ENCODE measurements at places on chromosomes 13 and 19.

DNA sequence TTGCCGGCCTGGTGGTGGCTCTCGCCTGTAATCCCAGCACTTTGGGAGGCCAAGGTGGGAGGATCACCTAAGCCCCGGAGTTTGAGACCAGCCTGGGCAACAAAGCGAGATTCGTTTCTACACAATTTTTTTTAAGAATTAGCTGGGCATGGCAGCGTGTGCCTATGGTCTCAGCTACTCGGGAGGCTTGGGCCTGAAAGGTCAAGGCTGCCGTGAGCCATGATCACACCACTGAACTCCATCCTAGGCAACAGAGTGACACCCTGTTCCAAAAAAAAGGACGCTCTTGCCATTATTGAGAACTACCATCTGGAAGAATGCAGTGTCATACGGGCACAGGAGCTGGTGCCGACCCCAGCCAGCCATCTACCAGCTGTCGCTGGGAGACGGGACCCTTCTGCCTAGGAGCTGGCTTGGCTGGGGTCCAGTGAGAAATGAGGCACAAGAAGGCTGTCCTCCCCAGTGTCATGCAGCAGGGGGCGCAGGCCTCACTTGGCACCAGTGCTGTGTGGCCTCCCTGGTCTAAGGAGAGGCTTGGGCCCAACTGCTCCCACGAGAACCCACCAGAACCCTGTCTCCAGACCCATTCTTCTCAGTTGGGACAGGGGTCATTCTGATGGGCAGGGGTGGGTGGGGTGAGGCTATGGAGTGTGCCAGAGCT is 12.2 kb upstream of the RELB start:
- H3K4me1 ChIP-seq, result no peaks in the 10 kb centered on the region
- no peaks in the 10 kb centered on the region for H3K27me3 ChIP-seq
- peak; percentile 67 for DNase-seq
- peaks cover 8% of the 10 kb centered on the region for H3K36me3 ChIP-seq
- H3K27ac ChIP-seq, result no peak overlapping the region

DNA sequence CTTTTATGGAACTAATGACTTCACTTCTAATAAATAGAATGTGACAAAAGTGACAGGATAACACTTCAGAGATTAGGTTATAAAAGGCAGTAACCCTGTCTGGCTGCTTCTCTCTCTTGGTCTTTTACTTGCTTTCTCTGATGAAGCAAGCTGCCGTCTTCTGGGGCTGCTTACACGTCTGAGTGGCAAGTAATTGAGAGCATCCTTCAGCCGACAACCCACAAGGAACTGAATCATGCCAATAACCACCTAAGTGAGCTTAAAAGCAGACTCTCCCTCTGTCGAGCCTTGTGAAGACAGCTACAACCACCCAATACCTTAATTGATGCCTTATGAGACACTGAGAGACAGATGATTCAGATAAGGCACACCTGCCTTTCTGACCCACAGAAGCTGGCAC is 1091.2 kb downstream of the SLITRK1 start:
- no peak overlapping the region for H3K4me3 ChIP-seq
- DNase-seq, result no peak
- H3K27ac ChIP-seq, result no peak overlapping the region
- H3K4me1 ChIP-seq, result no peaks in the 10 kb centered on the region

DNA sequence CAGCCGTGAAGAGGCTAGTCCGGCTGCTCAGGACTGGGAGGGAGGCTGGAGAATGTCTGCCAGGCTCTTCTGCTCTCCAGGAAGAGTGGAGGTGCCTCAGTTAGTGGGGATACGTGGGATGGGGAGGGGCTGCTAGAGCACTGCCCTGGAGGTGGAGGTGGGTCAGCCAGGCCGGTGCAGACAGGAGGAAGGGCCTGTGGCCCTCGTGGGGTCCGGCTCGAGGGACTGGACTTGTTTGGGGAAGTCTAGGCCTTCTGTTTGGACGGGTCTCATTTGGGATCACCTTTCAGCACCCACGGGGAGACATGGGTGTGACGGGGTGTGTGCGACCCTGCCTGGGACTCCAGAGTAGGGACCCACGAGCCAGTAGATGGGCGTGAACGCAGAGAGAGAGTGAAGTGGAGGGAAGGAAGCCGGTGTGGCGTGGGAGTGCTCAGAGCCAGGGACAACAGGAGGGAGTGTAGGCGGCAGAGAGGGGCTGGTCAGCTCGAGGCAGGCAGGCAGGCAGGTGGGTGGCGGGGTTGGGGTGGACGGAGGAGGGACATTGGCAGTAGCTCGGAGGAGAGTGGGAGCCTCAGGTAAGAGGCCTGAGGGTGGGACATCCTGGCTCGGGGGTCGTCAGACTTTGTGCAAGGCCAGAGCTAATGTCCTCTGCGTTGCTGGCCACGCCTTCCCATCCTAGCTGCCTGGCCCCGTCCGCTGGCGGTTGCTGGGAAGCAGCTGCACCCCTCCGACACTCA is 11.5 kb downstream of the EPN1 start:
- no peak overlapping the region for H3K27ac ChIP-seq
- H3K4me3 ChIP-seq, result no peak overlapping the region
- peaks cover 20% of the 10 kb centered on the region for H3K36me3 ChIP-seq

DNA sequence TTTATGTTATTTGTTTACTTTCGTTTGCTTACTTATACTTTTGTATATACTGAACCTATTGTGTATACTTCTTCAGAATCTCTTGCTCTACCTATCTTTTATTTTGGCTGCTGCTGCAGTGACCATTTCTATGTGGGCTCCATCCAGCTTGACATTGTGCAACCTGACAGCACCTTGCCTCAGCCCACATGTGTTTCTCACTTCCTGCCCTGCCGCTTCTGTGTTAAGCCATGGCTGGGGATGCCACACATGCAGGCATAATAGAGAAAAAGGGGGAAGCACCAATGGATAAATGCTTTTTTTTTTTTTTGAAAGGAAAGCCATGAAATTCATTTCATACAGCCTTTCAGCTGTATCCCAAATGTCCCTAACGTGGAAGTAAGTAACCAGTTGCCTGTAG is 147.6 kb downstream of the RBM26 start:
- DNase-seq, result peak; percentile 4
- no peak overlapping the region for H3K4me3 ChIP-seq
- H3K4me1 ChIP-seq, result no peaks in the 10 kb centered on the region
- peak overlapping the region; percentile 15 for H3K27ac ChIP-seq
- H3K27me3 ChIP-seq, result peaks cover 5% of the 10 kb centered on the region
- H3K36me3 ChIP-seq, result no peaks in the 10 kb centered on the region

DNA sequence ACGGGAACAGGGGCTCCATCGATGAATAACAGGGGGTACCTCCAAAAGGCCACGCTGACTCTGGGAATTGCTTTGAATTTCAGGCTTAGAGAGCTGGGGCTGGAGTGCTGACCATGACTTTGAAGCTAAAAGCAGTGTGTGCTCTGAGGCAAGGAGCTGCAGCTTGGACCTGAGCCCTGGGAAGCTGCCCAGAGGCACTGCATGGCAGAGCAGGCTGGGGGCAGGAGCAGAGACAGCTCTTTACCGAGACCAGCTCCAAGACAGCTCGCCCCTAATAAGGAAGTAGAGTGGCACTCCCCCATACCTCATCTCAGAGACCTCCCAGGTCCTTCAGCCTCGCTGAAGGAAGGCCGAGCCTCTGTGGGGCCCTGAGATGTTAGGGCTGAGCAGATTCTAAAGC is 200.2 kb downstream of the COL4A1 start:
- H3K27ac ChIP-seq, result no peak overlapping the region
- no peaks in the 10 kb centered on the region for H3K27me3 ChIP-seq
- no peaks in the 10 kb centered on the region for H3K36me3 ChIP-seq
- DNase-seq, result no peak
- no peaks in the 10 kb centered on the region for H3K4me1 ChIP-seq

DNA sequence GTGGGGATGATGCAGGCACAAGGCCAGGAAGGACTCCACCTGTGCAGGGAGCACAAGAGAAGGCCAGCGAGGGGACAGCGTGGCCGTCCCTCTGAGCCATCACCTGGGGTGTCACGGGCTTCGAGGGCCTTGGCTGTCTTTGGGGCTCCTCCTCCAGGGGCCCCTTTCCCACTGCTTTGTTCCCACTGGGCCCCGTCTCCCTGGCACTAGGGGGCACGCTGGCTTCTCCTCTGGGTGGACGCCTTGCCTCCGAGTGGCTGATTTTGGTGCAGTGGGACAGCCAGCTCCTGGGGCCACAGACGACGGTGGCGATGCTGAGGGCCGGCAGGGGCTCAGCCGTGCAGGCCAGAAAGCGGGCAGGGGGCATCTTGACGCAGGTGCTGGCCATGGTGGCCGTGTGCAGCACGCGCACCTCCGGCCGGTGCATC is 43.2 kb upstream of the GRTP1 start:
- no peaks in the 10 kb centered on the region for H3K36me3 ChIP-seq
- H3K4me1 ChIP-seq, result peaks cover 2% of the 10 kb centered on the region
- no peak overlapping the region for H3K4me3 ChIP-seq
- no peak overlapping the region for H3K27ac ChIP-seq
- no peak for DNase-seq

- peaks cover 33% of the 10 kb centered on the region for H3K4me1 ChIP-seq
- no peaks in the 10 kb centered on the region for H3K27me3 ChIP-seq
- H3K4me3 ChIP-seq, result peak overlapping the region; percentile 16
- peaks cover 67% of the 10 kb centered on the region for H3K36me3 ChIP-seq
- DNase-seq, result no peak
These were observed 6.6 kb upstream of the DAPK3 start for GRCh38 chr19:3977242-3978143.

- H3K27ac ChIP-seq, result no peak overlapping the region
- no peak for DNase-seq
- H3K27me3 ChIP-seq, result no peaks in the 10 kb centered on the region
- peaks cover 11% of the 10 kb centered on the region for H3K4me1 ChIP-seq
- H3K4me3 ChIP-seq, result no peak overlapping the region
These were observed 156.2 kb downstream of the SIPA1L3 start for GRCh38 chr19:38062959-38063761.

- no peak overlapping the region for H3K27ac ChIP-seq
- no peak for DNase-seq
- H3K4me3 ChIP-seq, result no peak overlapping the region
- H3K4me1 ChIP-seq, result peaks cover 39% of the 10 kb centered on the region
- no peaks in the 10 kb centered on the region for H3K27me3 ChIP-seq
These were observed 48.0 kb downstream of the RGCC start for GRCh38 chr13:41505209-41505835.

- H3K27ac ChIP-seq, result no peak overlapping the region
- DNase-seq, result no peak
- H3K4me3 ChIP-seq, result no peak overlapping the region
- no peaks in the 10 kb centered on the region for H3K27me3 ChIP-seq
These were observed 21.9 kb downstream of the ZSWIM4 start for GRCh38 chr19:13817018-13817614.

- H3K27ac ChIP-seq, result no peak overlapping the region
- peaks cover 12% of the 10 kb centered on the region for H3K27me3 ChIP-seq
- H3K4me3 ChIP-seq, result no peak overlapping the region
- no peaks in the 10 kb centered on the region for H3K36me3 ChIP-seq
- peaks cover 24% of the 10 kb centered on the region for H3K4me1 ChIP-seq
These were observed 2.0 kb downstream of the RAB20 start for GRCh38 chr13:110559429-110559943.

GRCh38 chr13:75811841-75812240 is 175.7 kb downstream of the LMO7 start:
- H3K4me3 ChIP-seq, result no peak overlapping the region
- H3K27ac ChIP-seq, result no peak overlapping the region
- no peaks in the 10 kb centered on the region for H3K36me3 ChIP-seq

DNA sequence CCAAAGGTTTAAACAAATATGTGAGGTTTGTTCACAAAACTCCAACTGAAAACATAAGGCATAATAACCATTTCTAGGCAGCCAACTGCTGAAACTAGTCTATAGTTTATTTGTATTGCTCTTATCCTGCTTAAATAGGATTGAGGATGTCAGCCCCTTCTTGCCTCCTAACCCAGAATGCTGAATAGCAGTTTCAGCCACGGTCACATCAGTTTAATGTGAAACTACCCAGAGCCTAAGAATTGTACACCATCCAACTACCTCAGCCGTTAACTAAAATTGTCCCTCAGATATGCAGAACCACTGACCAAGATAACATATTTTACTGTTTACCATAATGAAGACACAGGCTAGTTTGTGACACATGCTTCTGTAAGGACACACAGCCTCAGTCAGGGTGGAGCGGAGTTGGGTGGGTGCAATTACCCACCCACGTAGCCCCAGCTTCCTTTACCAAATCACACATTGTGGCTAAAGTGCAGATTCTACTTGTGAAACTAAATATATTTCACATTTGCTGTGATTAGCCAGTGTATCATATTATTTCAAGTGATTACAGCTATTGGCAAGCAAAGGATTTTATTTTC is 259.9 kb downstream of the EFNB2 start:
- H3K36me3 ChIP-seq, result no peaks in the 10 kb centered on the region
- H3K4me1 ChIP-seq, result no peaks in the 10 kb centered on the region
- H3K4me3 ChIP-seq, result no peak overlapping the region
- DNase-seq, result no peak

- peaks cover 10% of the 10 kb centered on the region for H3K27me3 ChIP-seq
- peak overlapping the region; percentile 75 for H3K4me3 ChIP-seq
- H3K27ac ChIP-seq, result peak overlapping the region; percentile 72
- no peak for DNase-seq
- peaks cover 53% of the 10 kb centered on the region for H3K4me1 ChIP-seq
These were observed 4.5 kb upstream of the RASAL3 start for GRCh38 chr19:15468675-15469512.

- no peak overlapping the region for H3K27ac ChIP-seq
- H3K36me3 ChIP-seq, result no peaks in the 10 kb centered on the region
- H3K4me3 ChIP-seq, result no peak overlapping the region
- H3K4me1 ChIP-seq, result no peaks in the 10 kb centered on the region
These were observed 287.9 kb downstream of the DCLK1 start for GRCh38 chr13:35843272-35843671.

DNA sequence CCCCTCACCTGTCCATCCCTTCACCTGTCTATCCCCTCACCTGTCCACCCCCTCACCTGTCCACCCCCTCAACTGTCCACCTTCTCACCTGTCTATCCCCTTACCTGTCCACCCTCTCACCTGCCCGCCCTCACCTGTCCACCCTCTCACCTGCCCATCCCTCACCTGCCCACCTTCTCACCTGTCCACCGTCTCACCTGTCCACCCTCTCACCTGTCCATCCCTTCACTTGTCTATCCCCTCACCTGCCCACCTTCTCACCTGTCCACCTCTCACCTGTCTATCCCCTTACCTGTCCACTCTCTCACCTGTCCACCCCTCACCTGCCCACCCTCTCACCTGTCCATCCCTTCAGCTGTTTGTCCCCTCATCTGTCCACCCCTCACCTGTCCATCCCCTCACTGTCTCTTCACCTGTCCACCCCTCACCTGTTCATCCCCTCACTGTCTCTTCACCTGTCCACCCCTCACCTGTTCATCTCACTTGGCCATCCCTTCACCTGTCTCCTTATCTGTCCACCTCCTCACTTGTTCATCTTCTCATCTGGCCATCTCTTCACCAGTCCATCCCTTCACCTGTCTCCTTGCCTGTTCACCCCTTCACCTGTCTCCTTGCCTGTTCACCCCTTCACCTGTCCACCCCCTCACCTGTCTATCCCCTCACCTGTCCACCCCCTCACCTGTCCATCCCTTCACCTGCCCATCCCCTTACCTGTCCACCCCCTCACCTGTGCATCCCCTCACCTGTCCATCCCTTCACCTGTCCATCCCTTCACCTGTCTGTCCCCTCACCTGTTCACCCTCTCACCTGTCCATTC is 12.7 kb upstream of the KANK2 start:
- H3K27ac ChIP-seq, result peak overlapping the region; percentile 42
- H3K4me3 ChIP-seq, result no peak overlapping the region
- no peaks in the 10 kb centered on the region for H3K36me3 ChIP-seq
- peaks cover under 1% of the 10 kb centered on the region for H3K27me3 ChIP-seq
- no peak for DNase-seq
- H3K4me1 ChIP-seq, result no peaks in the 10 kb centered on the region
